Activated T-helper 1 cell treated with anti-CD3 and anti-CD28 coated beads, Interleukin-2, amount 50 U/mL, for 16 hours (primary cell): ENCODE measurements at places on chromosomes 12 and 14.

- DNase-seq, result no peak
Measured at GRCh38 chr14:71388336-71388735, 481.1 kb downstream of the PCNX1 start.

- DNase-seq, result no peak
Measured at GRCh38 chr14:81529391-81529790, 4.3 kb downstream of the SEL1L start.

DNA sequence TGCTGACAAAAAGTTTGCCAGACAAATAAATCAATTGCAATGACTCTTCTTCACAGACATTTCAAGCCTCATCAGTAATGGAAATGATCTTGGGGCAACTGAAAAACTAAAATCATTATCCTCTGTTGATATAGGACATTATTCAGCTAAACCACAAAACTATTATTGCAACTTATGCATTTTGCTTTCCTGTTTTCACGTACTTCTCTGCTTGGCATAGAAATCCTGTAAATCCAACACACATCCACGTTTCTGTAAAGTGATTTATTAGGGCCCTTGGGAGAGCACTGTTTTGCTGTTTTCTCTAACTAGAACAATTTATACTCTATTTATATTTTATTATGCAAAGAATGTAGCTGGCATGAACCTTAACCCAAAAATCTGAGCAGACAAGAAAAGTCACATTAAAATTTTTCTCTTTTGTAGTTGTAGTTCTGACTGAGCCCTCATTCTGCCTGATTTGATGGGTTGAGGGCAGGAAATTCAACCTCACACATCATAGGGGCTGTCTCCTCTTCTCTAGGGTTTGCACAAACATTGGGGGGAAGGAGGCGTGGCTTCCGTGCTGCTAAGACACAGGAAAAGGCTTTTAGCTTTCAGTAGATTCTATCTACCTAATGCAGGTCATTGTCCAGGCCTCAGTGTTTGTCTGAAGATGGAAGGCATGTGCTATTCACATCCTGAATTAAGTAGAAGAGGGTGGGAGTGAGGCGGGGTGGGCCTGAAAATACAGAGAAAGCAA is 11.5 kb upstream of the NUP107 start:
- peak; percentile 15 for DNase-seq

GRCh38 chr14:50599700-50600444 is 39.9 kb downstream of the ATL1 start:
- no peak for DNase-seq

GRCh38 chr12:53098354-53098981 is 1.0 kb downstream of the IGFBP6 start:
- no peak for DNase-seq

GRCh38 chr14:27392153-27392552 is 794.3 kb upstream of the NOVA1 start:
- no peak for DNase-seq
